SK-N-SH treated with all-trans-retinoic acid at 6 μM for 48 hours (cell line): ENCODE measurements at places on chromosomes 2 and 18.

DNA sequence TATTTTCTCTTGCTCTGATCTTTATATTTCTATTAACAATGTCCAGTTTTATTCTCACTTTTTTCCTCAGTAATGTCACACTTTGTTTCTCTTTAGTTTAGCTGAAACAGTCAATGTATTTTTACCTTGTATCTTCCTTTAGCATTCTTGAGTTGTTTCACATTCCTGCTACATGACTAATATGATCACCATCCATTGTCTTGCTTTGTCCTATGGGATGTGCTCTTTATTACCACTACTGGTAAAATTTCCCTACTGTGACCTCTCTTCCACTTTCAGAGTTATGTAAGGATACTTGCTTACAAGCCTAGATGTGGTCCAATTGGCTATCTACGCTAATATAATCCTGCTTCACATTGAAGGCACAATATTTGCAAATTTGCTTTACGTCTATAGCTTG, 457.9 kb downstream of the PIK3C3 start:
- no peak for ATAC-seq

DNA sequence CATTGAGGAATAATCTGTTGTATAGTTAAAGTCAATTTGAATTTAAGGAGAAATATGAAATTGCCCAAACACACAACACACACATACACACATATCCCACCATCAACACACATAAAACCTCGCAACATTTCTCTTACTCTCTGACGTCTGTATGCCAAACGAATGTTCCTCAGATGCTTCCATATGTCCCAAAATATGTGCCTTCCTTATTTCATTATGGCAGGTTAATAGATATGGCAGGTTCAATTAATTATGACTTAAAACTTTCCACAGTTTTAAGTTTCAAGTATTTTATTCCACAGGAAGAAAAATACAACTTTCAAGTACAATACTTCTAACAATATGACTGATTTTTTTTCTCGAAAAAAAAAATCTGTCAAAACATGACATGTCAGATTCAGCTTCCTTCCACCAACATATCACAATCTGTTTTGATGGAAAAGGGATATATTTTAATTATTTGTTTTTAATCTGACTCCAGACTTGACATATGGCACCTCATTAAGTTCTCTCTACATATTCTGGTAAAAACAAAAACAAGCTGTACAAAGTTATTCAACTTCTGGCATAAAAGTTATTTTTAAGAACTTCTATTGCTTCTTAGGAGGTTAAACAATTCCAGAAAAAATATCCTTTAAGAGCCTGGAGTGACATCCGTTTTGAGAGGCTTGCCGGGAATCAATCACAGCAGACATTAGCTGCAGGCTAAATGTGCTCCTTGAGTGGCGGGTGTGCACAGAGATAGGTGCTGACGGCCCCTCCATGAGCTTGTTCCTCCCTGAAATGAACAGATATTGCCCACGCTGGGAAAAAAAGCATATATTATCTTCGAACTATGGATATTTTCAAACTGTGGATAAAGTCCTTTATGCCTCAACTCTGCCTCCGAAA, 812.7 kb downstream of the DCDC2C start:
- no peak for ATAC-seq

DNA sequence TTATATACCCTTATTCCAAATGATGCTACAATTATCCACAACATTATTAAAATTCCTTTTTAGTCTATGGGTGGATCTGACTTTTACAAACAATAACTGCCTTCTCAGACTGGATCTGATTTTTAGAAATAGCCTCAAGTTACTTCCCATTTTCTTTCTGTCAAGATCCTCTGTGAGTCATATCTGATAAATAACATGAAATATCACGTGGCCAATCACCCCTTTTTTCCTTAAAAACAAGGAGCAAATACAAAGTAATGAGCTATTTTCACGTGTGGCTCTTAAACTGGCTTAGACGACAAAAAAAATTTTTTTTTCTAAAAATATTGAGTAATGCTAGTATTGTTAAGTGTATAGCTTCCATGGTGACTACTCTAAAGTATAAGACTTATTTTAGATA, 6.7 kb downstream of the PELI1 start:
- ATAC-seq: no peak

DNA sequence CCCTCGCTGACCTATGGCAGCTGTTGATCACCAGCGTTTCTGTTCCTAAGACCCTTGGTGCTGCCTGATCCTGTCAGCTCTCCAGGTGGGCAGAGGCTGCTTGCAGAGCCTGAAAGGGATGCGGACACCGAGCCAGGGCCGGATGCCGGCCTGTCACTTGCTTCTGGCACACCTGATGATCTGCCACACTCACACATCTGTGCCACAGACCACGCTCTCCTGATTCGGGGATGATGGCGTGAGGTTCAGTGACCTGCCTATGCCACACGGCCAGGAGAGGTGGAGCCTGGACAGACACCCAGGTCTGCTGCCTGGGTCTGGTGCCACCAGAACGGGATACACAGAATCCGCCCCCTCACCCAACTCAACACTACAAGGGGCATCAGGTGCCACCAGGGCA, 129.4 kb upstream of the GLI2 start:
- ATAC-seq: no peak

GRCh38 chr2:113709022-113709421, 47.4 kb downstream of the SLC35F5 start:
- no peak for ATAC-seq

DNA sequence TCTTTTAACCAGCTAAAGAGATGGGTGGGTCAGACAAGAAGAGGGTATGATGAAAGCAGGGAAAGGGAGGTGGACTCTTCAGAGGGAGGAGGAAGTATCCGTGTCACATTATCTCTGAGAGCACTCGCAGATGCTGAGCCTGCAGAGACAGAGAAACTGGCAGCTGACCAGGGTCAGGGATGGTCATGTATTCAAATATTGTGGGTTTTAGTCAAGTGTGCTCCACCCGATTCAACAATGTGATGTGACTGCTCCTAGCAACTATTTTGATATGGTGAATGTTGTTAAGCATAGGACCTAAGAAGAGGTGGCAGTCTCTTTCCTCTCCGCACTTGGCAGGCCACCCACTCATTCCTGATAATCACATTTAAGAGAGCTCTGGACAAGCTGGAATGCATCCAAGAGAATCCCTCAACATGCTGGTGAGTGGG, 1.3 kb upstream of the CLIP4 start:
- no peak for ATAC-seq

GRCh38 chr2:15284614-15285013, 276.5 kb downstream of the NBAS start:
- ATAC-seq: no peak

DNA sequence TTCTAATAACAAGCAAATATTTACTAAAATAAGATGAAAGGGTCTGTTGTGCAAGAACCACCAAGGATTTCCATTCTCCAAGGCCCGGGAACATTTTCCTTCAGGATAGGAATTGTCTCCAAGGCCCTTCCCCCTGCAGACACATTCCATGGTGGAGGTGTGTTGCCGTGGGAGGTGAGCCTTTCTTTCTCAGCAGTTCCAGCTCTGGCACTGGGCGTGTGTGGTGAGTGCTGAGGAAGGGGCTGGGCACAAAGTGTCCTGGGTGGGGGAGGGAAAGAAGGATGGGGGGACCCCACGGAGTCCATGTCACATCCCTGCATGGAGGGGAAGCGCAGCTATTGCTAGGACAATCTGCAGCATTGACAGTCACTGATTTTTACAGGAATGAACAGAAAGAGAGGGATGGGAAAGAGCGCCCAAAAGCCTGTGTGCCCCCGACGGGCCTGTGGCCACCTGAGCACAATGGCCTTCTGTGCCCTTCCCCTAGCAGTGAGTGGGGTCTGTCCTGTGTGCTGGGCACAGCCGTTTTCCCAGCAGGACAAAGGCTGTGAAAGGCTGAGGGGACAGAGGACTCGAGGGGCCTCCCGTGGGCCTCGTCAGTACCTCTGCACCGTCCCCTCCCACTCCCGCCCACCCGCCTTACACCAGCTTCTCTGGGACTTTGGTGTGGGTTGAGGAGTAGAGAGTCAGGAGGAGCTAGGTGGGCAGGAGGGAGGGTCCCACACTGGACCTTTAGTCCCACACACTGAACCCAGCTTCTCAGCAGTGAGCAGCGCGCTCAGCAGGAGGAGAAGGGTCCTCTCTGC, 79.8 kb downstream of the PTGR3 start:
- no peak for ATAC-seq

DNA sequence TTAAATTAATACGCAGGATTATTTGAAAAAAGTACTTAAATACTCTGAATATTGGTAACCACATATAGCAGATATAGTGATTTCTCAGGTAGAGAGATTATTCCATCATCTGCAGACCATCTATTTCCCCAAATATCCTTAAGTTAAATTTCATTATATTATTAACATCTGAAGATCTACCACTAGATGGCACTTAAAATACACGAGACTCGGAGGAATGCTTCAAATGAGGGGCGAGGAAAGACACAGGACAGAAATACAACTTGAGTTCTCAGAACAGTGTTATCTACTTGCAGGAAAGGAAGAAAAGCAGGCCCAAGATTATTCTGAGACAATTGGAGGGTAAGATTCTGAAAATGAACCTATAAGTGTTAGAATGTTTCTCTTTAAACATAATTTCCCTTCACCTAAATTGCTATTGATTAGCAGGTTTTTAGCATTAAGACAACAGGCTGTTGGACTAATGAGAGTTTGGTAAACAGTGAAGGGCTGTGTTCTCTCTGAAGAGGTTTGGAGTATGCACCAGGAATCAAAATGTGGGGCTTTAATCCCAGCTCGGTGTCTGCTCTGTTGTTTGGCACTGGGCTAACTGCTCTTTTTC, 76.9 kb upstream of the GCFC2 start:
- peak; percentile 68 for ATAC-seq

GRCh38 chr18:31850844-31851243, 90.2 kb upstream of the SLC25A52 start:
- ATAC-seq: no peak

GRCh38 chr2:238848691-238848975, 748 bp downstream of the TWIST2 start:
- peak; percentile 21 for ATAC-seq

- no peak for ATAC-seq
Observed at GRCh38 chr2:890791-891190, 59.9 kb upstream of the SNTG2 start.

DNA sequence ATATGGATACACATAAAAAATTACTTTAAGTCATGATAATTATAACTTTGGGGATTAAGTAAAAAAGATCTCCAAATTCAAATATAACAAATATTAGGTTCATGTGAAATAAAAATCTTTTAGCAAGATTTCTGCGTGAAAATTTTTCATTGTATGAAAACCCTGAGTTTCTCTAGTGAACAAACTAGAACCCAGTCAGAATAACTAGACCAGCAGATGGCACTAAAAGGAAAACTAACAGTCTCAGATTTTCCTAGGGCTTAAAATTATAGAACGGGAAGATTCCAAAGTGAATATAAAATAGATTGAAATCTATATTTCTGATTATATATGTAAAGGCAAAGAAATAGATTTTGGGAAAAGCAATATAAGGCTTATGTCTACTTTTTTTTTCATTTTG, 43.3 kb downstream of the TMEM200C start:
- no peak for ATAC-seq

DNA sequence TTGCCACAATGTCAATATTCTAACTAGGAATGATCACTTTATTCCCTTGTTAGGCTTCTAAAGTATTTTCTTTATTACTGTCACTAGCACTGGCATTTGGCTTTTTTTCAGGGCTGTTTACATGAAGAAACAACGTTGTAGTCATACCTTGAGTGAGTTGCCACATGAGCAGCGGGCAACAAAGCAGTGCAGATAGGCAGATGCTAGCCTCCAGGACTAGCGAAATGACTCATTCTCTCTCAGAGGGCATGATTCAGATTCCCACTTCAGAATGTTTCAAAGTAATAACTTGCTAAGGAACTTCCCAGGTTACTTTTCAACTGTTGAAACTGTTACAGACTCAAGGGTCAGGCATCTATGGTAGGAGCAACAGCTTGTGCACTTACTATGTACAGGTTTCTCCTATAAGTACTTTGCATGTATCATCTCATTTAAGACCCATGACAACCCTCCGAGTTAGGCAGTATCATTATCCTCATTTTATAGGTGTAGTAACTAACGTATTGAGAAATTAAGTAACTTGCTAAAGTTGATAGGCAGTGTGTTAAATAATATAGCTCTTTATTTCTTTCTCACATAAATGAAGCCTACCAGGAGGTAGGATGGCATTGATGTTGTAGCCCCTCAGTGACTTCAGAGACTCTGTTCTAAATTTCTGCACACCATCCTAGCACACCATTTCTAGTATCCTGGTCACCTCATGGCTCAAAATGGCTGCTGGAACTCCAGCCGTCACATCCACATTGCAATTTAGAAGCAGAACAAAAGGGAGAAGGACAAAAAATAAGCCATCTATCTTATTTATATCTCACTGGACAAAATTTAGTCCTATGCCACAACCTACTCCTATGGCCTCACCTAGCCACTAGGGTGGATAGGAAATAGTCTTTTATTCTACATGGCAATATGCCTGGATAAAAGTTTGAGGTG, 83.3 kb downstream of the ICOS start:
- ATAC-seq: no peak

DNA sequence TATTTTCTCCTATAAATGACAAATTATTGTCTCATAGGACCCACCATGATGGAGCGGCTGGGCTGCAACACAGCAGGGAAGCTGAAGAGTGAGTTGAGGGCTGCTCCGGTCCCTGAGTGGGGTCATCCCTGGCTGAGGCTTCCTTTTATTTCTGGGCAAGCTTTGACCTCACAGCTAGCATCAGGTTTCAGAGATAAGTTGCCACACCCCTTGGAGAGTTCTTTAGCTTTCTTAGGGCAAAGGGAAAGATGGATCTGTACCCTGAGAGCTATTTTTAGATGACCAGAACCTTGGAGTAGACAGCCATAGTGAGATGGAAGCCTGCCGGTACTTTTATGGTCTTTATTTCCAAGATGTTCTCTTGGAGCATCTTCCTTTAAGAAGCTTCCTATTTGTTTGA, 11.5 kb downstream of the MYL1 start:
- ATAC-seq: no peak

DNA sequence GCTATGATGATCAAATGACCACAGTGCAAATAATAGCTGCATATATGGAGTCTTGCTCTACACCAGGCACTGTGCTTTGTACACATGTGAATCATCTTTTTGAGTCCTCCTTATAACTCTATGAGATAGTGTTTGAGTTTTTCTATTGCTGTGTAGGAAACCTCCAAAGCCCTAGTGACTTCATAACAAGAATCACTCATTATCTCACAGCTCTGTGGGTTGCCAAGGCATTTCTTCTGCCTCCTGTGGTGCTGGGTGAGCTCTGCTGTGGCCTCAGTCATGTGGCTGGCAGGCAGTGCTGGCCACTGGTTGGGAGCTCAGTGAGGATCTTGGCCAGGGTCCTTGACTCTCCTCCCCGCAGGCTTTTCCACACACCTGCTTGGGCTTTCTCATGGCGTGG, 153.4 kb downstream of the CAPN13 start:
- no peak; the same call in 2 of the 3 replicates for ATAC-seq

GRCh38 chr2:25523060-25523459, 150.3 kb downstream of the DTNB start:
- ATAC-seq: no peak
